Esophagus (tissue), 2 donors: ENCODE measurements at places on chromosomes 3 and 15. TPM values are rescaled to one million over a fixed set of nuclear protein-coding genes. Genes with fewer than 3 reads are reported as not detected.

The MINAR1 gene
- 0.29 TPM for polyA plus RNA-seq

The SH2D7 gene
- polyA plus RNA-seq: not detected

The PLAAT1 gene
- polyA plus RNA-seq: 3.6 TPM

The CAMP gene
- 0.43 TPM for polyA plus RNA-seq

The TMEM212 gene
- not detected for polyA plus RNA-seq

The CCK gene
- 0.19 TPM for polyA plus RNA-seq

The CCDC13 gene
- 0.53 TPM for polyA plus RNA-seq

The RPS27L gene
- 59.5 TPM for polyA plus RNA-seq

The INSYN1 gene
- polyA plus RNA-seq: 12.8 TPM

The SMCO1 gene
- polyA plus RNA-seq: not detected

The GOLGA6A gene
- polyA plus RNA-seq: 0.02 TPM

The ISLR gene
- polyA plus RNA-seq: 5.3 TPM

The XIRP1 gene
- 0.07 TPM for polyA plus RNA-seq

The IL17RC gene
- 52.7 TPM for polyA plus RNA-seq

The RTP3 gene
- polyA plus RNA-seq: not detected

The DNASE1L3 gene
- polyA plus RNA-seq: 7.5 TPM

The LRTM1 gene
- not detected for polyA plus RNA-seq

The MNS1 gene
- 2.1 TPM for polyA plus RNA-seq

The SLMAP gene
- polyA plus RNA-seq: 31.5 TPM

The CPN2 gene
- 0.02 TPM for polyA plus RNA-seq

The ATP10A gene
- 0.86 TPM for polyA plus RNA-seq

The COL6A6 gene
- polyA plus RNA-seq: 0.04 TPM

The AP3B2 gene
- 2.8 TPM for polyA plus RNA-seq

The STXBP5L gene
- 0.21 TPM for polyA plus RNA-seq

The NSUN3 gene
- polyA plus RNA-seq: 3.2 TPM

The FBXW12 gene
- polyA plus RNA-seq: 0.08 TPM

The PLCH1 gene
- polyA plus RNA-seq: 0.07 TPM

The PLA2G4F gene
- polyA plus RNA-seq: 21.8 TPM

The ZIC1 gene
- not detected for polyA plus RNA-seq

The CASR gene
- not detected for polyA plus RNA-seq

The SNX22 gene
- 0.72 TPM for polyA plus RNA-seq

The SLC27A2 gene
- polyA plus RNA-seq: 2.0 TPM

The GOLGA8O gene
- 0.41 TPM for polyA plus RNA-seq

The ANKUB1 gene
- polyA plus RNA-seq: not detected

The ZNF717 gene
- 3.1 TPM for polyA plus RNA-seq

The IP6K2 gene
- 110 TPM for polyA plus RNA-seq

The MESP2 gene
- 0.56 TPM for polyA plus RNA-seq

The ZPLD1 gene
- not detected for polyA plus RNA-seq

The HYKK gene
- 2.7 TPM for polyA plus RNA-seq

The LRRK1 gene
- 4.4 TPM for polyA plus RNA-seq

The PKM gene
- 235 TPM for polyA plus RNA-seq

The CDHR4 gene
- polyA plus RNA-seq: 0.04 TPM

The THRB gene
- 1.4 TPM for polyA plus RNA-seq

The MYL3 gene
- polyA plus RNA-seq: 0.87 TPM

The STAG1 gene
- polyA plus RNA-seq: 8.3 TPM
